ENCODE measurements at places on chromosomes 7 and 10. TPM values are rescaled to one million over a fixed set of nuclear protein-coding genes. Genes with fewer than 3 reads are reported as not detected.

The COL1A2 gene
- total RNA-seq, result 0.47 TPM

The LBX1 gene
- total RNA-seq, result not detected

The GPR37 gene
- not detected for total RNA-seq

The C7orf57 gene
- total RNA-seq, result 0.40 TPM

The SLC25A28 gene
- total RNA-seq, result 84.7 TPM

The OAT gene
- 28.0 TPM for total RNA-seq

The BICC1 gene
- 0.06 TPM for total RNA-seq

The NPTX2 gene
- not detected for total RNA-seq

DNA sequence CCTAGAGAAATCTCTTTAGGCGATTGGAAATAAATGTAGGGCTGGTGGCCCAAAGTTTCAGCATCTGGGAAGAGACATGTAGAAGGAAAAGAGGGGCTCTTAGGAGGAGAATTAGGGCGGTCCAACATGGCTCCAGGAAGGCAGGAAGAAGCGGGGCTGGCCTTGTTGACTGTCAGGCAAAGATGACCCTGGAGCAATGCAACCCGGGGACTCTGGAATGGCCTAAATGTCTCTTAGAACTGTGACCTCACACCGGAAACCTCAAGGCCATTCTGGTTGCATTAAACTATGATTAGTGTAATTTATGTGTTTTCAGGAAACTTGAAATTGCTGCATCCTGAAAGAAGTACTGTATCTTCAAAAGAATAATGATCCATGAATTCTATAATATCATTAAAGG is 66.8 kb downstream of the NRP1 start:
- DNase-seq, result no peak

GRCh38 chr7:156178214-156178613 is 366.0 kb upstream of the SHH start:
- DNase-seq, result no peak

GRCh38 chr10:52644373-52645186 is 128.0 kb downstream of the MBL2 start:
- no peak for DNase-seq

DNA sequence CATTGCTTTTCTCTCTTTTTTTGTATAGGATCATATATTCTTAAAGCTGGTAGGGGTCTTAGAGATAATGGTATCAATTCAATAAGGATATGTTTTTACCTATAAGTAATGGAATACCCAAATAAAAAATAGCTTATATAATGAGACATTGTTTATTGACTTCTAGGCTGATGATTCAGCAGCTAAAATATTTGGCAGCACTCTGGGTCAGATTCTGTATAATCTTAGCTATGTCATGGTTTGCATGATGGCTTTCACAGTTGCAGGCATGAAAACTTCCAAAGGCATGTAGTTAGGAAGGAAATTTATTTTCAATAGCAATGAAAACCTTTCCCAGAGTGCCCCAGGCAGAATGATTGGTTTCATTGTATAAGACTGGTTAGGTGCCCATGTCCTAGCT is 32.1 kb upstream of the A1CF start:
- DNase-seq, result no peak

GRCh38 chr10:28457110-28457509 is 75.8 kb upstream of the WAC start:
- no peak for DNase-seq

- DNase-seq, result no peak
These were observed 358.2 kb upstream of the NPVF start for GRCh38 chr7:25586513-25586912.

DNA sequence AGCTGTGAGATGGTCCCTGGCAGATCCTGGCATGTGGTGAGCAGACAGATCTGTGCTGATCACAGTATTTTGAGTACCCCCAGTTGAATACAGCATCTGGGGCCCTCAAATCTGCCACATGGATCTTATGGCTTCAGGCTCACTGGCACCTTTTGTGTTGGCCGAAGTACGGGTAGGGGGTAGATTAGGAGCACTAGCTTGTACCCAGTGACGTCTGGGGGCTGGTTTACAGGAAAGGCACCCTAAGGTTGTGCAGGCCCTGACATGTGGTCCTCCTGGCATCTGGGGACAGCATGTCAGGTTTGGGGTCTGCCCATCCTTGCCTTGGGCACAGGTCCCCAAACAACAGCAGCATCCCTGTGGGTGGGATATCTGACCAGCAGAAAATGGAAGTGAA is 53.2 kb downstream of the SYPL1 start:
- DNase-seq, result no peak

Data from activated naive CD8-positive, alpha-beta T cell treated with anti-CD3 and anti-CD28 coated beads, Interleukin-2, amount 10 ng/mL, durations not matched to agents 7 days and 5 days (primary cell).